ENCODE measurements at places on chromosomes 5 and 9.

DNA sequence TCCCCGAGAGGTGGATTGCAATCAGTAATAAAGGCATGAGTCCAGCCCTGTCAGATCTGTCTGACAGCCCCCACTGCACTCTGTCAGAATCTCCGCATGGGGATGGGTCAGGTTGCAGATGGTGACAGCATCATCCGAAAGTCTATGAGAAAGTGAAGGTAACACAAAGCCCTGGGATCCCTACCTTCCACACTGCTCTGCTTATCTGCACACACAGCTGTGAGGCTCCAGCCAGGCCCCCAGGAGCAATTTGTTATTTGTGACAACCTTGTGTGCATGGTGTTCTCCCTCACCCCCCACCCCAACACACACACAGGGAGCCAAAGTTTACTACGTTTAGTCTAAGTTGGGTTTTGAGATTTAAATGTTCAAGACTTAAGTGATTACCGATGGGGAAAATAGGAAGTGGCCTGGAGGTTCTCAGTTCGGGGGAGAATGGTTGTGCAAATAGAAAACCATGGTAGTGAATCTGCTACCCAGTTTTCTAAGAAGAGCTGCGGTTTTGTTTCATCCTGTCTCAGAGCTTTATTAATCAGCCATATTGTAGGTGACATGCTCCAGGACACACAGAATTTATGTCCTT, 92.7 kb downstream of the SV2C start:
- DNase-seq: peak; percentile 12

- DNase-seq: no peak
These were observed 53.1 kb downstream of the RETREG1 start for GRCh38 chr5:16563686-16564085.

DNA sequence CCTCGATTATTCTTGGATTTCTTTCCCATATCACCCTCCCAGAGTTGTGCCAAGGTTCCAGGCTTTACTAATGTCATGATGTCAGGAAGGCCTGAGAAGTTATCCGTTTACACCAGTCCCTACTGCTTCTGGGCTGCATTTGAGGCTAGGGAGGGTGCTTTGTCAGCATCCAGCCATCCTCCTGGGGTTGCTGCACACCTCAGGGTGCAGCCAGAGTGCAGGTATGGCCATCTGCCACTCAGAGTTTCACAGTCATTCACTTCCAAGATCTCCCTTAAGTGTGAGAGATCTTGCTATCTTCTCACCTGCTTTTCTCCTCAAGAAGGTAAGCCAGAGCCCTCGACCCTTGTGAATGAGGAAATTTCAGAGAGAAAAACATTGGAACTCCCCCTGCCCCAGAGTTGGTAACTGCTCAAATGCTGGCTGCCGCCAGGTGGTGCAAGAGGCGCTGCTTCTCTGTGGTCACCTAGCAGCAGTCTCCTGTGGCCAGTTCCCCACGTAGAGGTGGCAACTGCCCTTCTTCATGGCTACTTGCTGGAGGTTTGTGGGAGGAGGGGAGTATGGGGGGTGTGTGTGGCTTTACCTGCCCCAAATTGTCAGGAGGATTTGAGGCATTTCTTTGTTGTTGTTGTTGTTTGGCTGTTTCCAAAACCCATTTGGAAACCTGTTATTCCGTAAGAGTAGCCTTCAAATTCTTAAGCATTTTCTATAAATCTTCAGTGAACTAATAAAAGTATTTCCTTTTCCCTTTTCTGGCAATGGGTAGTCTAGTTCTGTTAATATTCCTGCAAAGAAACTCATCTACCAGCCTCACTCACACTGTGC, 259.6 kb upstream of the DMRT1 start:
- no peak for DNase-seq

GRCh38 chr9:25571491-25571890, 106.8 kb downstream of the TUSC1 start:
- no peak for DNase-seq

GRCh38 chr9:98961513-98962180, 17.9 kb downstream of the COL15A1 start:
- DNase-seq: no peak

GRCh38 chr5:15938961-15939360, 240.6 kb downstream of the MARCHF11 start:
- no peak for DNase-seq

DNA sequence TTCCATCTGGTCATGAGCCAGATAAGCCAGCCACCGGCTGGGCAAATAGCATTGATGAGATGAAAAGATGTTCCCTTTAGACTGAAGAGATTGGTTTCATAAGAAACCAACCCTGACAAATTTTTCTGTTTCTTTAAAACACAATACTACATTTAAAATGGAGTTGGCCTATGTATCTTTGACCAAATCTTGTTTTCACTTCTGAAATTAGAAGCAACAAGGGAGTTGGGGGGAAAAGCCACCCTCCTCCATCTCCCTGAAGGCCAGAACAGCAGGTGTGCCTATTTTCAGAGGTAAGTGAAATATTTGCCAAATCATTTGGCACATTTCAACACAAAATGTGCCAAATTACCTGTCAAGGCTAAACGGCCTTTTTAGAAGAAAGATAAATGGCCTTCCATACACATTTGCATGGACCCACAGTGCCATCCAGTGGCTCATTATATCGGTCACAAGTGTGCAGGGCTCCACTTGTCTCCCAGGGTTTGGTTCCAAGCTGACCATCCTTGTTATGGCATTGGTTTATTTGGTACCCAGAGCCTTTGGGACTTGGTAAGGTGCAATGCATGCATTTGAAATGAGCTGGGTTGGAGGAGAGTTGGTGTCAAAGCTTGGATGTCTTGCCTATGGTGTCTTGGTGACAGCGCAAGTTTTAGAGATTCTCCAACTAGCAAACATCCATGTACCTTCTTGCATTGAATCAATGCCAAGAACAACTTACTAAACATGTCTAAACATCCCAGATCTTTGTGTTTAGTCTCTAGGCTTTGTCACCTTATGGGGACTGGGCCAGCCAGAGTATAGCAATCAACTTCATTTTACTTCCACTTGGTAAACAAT, 372.0 kb upstream of the KIF2A start:
- no peak for DNase-seq

GRCh38 chr5:3818624-3819023, 223.0 kb downstream of the IRX1 start:
- DNase-seq: no peak

DNA sequence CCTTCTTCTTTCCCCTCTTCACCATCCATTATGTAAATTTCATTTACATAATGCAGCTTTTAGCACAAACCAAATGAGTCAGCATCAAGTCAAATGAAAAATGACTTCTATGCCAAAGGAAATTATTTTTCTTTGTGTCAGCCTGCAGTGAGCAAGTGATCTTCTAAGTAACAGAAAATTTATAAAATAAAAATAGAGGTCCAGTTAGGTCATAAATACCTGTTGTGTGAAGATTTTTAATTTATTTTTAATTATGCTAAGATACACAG, 16.7 kb upstream of the THG1L start:
- no peak for DNase-seq

- DNase-seq: no peak
These were observed 27.0 kb downstream of the CNOT8 start for GRCh38 chr5:154885439-154885838.

- no peak for DNase-seq
These were observed 36.6 kb upstream of the ARSB start for GRCh38 chr5:79021753-79022152.

GRCh38 chr5:76221311-76221710, 138.1 kb downstream of the SV2C start:
- DNase-seq: no peak

GRCh38 chr9:104907278-104907951, 20.5 kb downstream of the ABCA1 start:
- no peak for DNase-seq

DNA sequence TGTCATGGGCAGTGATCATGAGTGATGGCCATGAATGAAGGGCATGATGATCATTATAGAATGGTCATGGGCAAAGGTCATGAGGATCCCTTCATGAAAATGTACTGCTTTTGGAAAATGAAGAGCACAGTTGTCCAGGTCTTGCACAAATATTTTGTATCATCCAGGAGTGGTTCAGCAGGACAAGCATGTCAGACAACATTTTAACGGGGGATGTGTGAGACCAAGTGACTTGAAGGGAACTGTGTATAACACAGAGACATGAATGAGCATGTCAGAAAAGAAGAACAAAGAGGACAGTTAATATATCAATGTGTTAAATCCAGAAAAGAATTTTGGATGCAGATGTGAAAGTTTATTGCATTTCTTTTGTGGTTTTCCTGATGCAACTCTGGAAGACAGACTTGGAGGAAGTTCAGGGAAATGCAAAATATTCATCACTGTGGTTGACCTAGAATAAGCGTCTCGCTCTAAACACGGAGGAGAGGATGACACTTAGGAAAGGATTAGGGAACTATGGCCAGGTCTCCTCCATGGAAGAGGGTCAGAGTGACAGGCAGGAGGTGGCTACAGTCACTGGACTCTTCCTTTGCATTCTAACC, 116.1 kb upstream of the IRX4 start:
- DNase-seq: no peak

- DNase-seq: no peak
These were observed 79.0 kb downstream of the AK8 start for GRCh38 chr9:132798817-132799790.

- DNase-seq: no peak
These were observed 129.0 kb downstream of the MUSK start for GRCh38 chr9:110797611-110798010.

- no peak for DNase-seq
These were observed 171.5 kb upstream of the ATP10B start for GRCh38 chr5:161023551-161023950.

- DNase-seq: no peak
These were observed 254.3 kb downstream of the MAST4 start for GRCh38 chr5:66850354-66851075.

DNA sequence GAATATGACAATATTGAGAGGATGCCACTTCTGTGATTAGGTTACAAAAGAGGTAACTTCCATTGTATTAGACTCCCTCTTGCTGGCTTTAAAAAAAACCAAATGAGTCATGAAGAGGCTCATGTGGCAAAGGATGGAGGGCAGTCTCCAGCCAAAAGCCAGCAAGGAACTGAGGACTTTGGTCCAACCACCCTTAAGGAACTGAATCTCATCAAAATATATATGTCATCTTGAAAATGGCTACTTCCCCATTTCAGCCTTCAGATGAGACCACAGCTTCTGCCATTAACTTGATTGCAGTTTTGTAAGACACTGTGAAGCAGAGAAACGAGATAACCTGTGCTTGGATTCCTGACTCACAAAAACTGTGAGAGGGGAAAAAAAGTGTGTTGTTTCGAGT, 15.5 kb upstream of the TRIM32 start:
- no peak for DNase-seq

DNA sequence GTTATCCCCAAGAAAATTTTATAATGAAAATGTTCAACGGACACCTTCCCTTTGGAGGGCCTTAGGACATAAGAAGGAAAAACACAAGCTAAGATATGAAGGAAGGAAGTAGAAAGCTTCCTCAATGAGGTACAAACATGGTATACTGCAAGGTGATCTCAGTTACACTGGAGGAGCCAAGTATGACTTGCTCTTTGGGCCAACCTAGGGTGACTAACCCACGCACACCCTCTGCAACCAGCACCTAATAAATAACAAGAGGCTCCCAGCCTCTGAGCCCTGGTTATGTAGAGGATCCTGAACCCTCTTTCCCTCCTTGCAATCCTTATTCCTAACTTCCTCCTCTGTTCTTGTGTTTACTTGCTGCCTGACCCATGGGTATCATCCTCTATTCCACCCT, 38.3 kb upstream of the KCNV2 start:
- DNase-seq: no peak

DNA sequence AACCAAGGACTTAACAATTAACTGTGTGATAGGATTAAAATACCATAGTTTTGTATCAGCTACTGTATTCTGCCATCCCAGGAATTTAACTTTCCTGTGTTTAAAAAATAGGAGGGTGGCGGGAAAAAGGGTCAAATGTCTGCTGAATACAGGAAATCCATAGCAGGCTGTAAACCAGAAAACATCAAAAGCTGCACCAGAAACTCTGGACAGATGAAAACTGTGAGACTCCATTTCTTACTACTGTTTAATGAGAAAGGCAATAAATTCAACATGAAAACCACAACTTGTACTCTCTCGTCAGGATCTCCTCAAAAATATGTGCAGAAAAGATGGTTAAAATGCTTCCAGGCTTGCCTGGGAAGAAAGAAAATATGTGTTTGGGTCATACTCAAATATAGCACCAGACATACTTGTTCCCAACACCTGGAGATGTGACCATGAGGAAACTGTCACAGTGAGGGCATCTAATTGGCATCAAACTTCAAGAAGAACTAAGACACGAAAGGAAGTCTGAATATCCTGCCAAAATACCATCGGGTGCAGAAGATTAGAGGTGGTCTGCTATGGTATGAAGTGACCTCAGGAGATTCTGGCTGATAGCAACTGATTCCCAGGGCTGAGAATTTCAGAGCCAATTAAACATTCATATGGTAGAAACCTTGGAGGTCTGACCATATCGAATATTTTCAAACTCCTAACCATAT, 164.7 kb upstream of the TARS1 start:
- DNase-seq: no peak

DNA sequence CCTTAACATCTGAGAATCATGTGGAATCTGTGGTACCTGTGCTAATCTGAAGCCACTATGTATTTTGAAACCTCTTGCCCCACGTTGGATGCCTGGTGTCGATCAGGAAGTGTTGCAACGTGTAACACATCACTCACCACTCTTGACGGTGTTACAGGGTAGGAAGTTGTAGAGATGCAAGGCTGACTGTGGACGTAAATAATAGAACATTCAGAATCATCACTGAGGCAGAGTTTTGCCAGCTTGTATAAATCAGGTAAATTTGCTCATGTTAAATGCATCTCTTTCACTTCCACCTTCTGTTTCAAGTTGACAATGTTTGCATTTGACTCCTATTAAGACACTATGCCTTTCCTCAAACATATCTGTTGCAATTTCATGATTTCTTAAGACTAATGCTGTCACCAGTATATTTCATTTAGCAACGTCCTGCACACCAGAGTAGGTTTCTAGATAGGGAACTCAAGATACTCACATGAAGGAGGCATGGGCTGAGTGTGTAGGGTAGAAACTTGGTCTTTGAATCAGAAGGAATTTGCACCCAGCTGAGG, 38.1 kb downstream of the BASP1 start:
- DNase-seq: no peak

DNA sequence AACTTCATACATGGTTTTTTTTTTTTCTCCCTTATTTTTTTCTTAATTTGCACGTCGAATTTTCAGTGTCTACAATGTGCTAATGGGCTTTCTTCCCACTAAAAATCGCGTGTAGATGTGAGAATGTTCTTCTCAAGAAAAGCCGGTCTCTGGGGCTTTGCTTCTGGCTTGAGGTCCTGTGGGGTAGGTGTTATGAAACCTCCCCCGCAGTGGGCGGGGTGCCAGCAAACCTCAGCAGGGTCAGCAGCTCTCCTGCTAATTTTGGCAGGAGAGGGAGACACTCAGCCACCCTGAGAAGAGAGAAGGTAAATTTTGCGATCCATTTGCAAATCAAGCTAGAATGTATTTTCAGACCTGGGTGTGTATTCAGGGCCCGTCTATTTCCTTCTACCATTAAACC, 59.9 kb downstream of the NPR3 start:
- DNase-seq: no peak

GRCh38 chr5:3490957-3491507, 104.6 kb upstream of the IRX1 start:
- no peak for DNase-seq

- no peak for DNase-seq
These were observed 123.2 kb downstream of the SPOCK1 start for GRCh38 chr5:137375741-137376526.

GRCh38 chr9:4299005-4299795, 668 bp downstream of the GLIS3 start:
- DNase-seq: no peak

- DNase-seq: no peak
These were observed 27.8 kb downstream of the ZCCHC10 start for GRCh38 chr5:132998556-132998955.

GRCh38 chr5:173480896-173481295, 135.6 kb downstream of the BOD1 start:
- DNase-seq: no peak

Data from CD4-positive, alpha-beta T cell treated with Interleukin-10 for 1 hour (primary cell).